ENCODE measurements at places on chromosomes 5 and 9.

- no peak for DNase-seq
Measured at GRCh38 chr9:136051837-136052471, 43.1 kb downstream of the NACC2 start.

GRCh38 chr9:132853482-132853881 lies 24.6 kb downstream of the AK8 start:
- DNase-seq, result no peak

GRCh38 chr5:57456531-57457135 lies 26.0 kb downstream of the ACTBL2 start:
- no peak for DNase-seq

DNA sequence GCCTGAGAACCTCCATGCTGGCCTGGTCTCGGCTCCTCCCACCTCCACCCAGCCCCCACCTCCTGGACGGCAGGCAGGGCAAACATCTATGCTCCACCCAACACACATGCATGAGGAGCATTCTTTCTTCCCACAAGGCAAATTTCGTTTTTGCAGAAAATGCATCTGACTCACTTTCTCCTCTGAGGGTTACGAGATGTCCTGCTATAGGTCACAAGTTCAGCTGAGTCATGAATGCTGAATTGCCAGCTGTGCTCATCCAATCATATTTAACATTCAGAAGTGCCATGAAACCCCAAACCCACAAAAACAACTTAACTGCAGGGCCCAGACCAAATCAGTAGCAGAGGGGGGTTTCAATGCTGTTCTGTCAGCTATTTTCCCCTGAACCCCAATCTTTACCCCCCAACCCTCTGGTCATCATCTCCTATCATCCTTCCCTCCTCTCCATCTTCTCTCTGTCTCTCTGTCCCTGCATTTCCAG lies 39.0 kb upstream of the OSMR start:
- no peak for DNase-seq
